Testis (tissue), 5 donors: ENCODE measurements at places on chromosomes 5 and 9. TPM values are rescaled to one million over a fixed set of nuclear protein-coding genes. Genes with fewer than 3 reads are reported as not detected.

DNA sequence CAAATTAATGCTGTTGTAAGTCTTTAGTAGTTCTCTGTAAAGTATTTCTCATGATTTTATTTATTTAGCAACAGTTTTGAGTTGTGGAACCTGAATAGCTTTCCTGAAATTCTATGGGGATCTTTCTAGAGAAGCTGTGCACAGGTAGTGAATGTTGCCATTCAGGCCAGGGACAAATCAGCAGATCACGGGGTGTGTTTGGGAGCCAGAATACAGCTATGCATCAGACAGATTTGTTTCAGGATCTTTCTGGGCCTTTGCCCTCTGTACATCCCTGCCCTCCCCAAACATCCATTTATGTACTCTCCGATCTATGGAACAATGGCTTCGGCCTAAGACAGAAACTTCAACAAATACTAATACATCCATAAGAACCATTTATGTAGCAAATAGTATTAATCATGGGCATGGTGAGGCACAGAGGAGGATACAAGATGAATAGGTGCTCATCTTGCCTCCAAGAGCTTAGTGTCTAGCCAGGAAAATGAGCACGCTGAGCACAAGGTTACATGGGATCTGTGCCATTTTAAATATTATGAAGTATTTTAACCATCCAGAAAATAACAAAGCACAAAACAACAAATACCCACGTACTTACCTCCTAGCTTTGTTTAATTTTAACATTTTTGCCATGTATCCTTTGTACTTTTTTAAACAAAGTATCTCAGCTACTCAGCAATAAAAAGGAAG lies 13.1 kb downstream of the ARHGEF37 start:
- H3K4me3 ChIP-seq = no peak overlapping the region
- DNase-seq = no peak
- H3K36me3 ChIP-seq = no peaks in the 10 kb centered on the region
- H3K4me1 ChIP-seq = peaks cover 14% of the 10 kb centered on the region
- no peaks in the 10 kb centered on the region for H3K27me3 ChIP-seq

- no peak overlapping the region for H3K27ac ChIP-seq
- H3K4me1 ChIP-seq = no peaks in the 10 kb centered on the region
- no peak for DNase-seq
Measured at GRCh38 chr5:109723606-109724005, 33.9 kb downstream of the MAN2A1 start.

- DNase-seq = peak; percentile 97
- H3K4me1 ChIP-seq = peaks cover 61% of the 10 kb centered on the region
- peak overlapping the region; percentile 100 for H3K4me3 ChIP-seq
- no peaks in the 10 kb centered on the region for H3K27me3 ChIP-seq
Measured at GRCh38 chr5:179821298-179822058, 773 bp downstream of the SQSTM1 start.

- H3K4me1 ChIP-seq = no peaks in the 10 kb centered on the region
- H3K27ac ChIP-seq = no peak overlapping the region
- DNase-seq = peak; percentile 77
- H3K4me3 ChIP-seq = no peak overlapping the region
Measured at GRCh38 chr9:94718936-94719335, 7.6 kb upstream of the AOPEP start.

The IFNA6 gene
- total RNA-seq = 0.39 TPM

GRCh38 chr9:134399435-134400056 lies 73.3 kb downstream of the RXRA start:
- peaks cover 39% of the 10 kb centered on the region for H3K4me1 ChIP-seq
- H3K36me3 ChIP-seq = no peaks in the 10 kb centered on the region
- no peak overlapping the region for H3K27ac ChIP-seq
- H3K4me3 ChIP-seq = no peak overlapping the region
- no peaks in the 10 kb centered on the region for H3K27me3 ChIP-seq

GRCh38 chr5:3615217-3615616 lies 19.6 kb downstream of the IRX1 start:
- no peaks in the 10 kb centered on the region for H3K27me3 ChIP-seq
- no peaks in the 10 kb centered on the region for H3K36me3 ChIP-seq
- H3K4me3 ChIP-seq = no peak overlapping the region
- no peaks in the 10 kb centered on the region for H3K4me1 ChIP-seq
- DNase-seq = no peak
- no peak overlapping the region for H3K27ac ChIP-seq

The NPR3 gene
- 2.8 TPM for total RNA-seq

The POMT1 gene
- 99.7 TPM for total RNA-seq

DNA sequence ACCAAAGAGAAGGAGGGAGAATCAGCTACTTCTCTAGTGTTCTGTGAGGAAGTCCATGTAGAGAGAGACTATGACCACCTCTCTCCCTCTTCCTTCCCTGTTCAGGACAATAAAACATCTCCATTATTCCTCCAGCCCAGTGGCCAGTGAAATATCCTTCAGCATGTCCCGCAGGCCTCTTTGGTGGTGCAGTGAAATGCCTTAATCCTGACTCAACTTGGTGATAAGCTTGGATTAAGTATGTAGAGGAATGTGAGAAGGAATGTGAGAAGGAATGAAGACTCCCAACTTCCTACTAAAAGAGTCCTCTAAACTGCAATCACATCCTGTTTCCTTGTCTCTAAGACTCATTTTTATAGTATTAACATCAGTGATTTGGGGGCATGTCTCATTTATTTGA lies 167.3 kb downstream of the TRPM3 start:
- no peaks in the 10 kb centered on the region for H3K36me3 ChIP-seq
- no peak for DNase-seq
- no peak overlapping the region for H3K27ac ChIP-seq
- no peaks in the 10 kb centered on the region for H3K4me1 ChIP-seq
- H3K4me3 ChIP-seq = no peak overlapping the region

DNA sequence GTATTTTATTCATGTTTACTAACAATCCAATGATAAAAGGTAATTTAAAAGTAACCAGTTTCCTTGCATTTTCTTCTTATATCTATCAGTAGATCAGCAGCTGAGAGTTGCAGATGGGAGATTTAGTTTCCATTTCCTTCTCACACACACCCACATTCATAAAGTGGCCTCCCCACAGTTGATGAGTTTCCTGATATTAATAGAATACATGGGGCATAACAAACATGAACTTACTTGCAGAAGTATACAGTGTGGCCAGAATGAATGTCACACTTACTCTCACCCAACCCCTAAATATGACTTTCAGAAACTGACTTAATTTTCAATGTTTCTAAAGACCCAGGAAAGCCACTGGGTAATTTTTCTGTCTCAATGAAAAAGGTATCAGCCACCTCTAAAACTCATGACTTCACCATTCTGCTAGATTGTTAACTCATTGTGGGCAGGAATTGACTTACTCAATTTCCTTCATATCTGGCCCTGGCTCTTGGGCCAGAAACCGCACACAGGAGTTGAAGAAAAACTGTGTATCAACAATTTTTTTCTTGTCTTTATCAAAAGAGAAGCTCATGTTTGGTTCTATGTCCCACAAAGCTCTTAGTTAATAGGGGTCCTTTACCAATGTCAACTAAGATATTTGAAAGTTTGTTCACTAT lies 63.5 kb upstream of the OSMR start:
- H3K36me3 ChIP-seq = no peaks in the 10 kb centered on the region
- H3K4me1 ChIP-seq = peaks cover 11% of the 10 kb centered on the region
- H3K27me3 ChIP-seq = no peaks in the 10 kb centered on the region
- no peak overlapping the region for H3K4me3 ChIP-seq
- H3K27ac ChIP-seq = no peak overlapping the region

DNA sequence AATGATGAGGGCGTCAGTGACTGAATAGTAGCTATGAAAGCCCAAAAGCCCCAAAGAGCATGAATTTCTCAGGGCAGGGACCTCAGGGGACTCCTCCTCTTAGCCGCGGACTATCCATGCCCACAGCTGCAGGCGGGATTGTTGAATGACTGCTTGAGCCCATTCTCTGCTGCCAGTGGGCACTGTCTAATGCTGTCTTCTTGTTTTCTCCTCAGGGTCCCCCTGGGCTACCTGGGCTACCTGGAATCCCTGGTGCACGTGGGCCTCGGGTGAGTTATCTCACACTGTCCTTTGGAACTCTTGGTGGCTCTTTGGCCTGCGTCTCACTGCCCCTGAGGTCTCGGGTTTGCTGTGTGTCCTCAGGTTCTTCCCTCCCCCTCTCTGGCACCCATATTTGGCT lies 22.7 kb downstream of the COL27A1 start:
- peaks cover 34% of the 10 kb centered on the region for H3K4me1 ChIP-seq
- H3K36me3 ChIP-seq = no peaks in the 10 kb centered on the region
- no peak for DNase-seq
- H3K4me3 ChIP-seq = no peak overlapping the region

The DIRAS2 gene
- 0.12 TPM for total RNA-seq

- H3K4me1 ChIP-seq = no peaks in the 10 kb centered on the region
- no peaks in the 10 kb centered on the region for H3K27me3 ChIP-seq
- DNase-seq = no peak
- no peak overlapping the region for H3K27ac ChIP-seq
Measured at GRCh38 chr9:69931340-69931739, 110.7 kb downstream of the CFAP95 start.

GRCh38 chr9:4548811-4549725 lies 58.8 kb downstream of the SLC1A1 start:
- H3K4me3 ChIP-seq = no peak overlapping the region
- peak; percentile 20 for DNase-seq
- no peak overlapping the region for H3K27ac ChIP-seq
- no peaks in the 10 kb centered on the region for H3K4me1 ChIP-seq
- H3K36me3 ChIP-seq = no peaks in the 10 kb centered on the region

DNA sequence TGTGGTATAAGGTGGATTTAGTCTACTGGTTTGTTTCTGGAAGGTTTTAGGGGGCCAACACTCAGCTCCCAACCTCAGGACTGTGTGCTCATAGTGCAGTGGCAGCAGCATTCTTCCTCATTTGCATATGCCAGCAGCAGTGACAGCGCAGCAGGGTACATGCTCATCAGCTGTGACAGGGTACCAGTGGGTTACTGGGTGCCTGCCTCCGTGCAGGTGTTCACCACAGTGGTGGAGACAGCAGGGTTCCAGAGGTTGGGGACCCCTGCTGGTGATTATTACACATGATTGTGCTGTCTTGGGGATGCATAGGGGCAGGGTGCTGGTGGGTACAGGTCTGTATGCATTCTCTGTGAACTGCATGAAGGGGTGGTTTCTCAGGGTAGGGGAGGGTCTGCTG lies 45.5 kb upstream of the IFNE start:
- no peaks in the 10 kb centered on the region for H3K4me1 ChIP-seq
- no peak for DNase-seq
- H3K27me3 ChIP-seq = no peaks in the 10 kb centered on the region
- no peak overlapping the region for H3K27ac ChIP-seq

The SLC6A19 gene
- total RNA-seq = 0.68 TPM

DNA sequence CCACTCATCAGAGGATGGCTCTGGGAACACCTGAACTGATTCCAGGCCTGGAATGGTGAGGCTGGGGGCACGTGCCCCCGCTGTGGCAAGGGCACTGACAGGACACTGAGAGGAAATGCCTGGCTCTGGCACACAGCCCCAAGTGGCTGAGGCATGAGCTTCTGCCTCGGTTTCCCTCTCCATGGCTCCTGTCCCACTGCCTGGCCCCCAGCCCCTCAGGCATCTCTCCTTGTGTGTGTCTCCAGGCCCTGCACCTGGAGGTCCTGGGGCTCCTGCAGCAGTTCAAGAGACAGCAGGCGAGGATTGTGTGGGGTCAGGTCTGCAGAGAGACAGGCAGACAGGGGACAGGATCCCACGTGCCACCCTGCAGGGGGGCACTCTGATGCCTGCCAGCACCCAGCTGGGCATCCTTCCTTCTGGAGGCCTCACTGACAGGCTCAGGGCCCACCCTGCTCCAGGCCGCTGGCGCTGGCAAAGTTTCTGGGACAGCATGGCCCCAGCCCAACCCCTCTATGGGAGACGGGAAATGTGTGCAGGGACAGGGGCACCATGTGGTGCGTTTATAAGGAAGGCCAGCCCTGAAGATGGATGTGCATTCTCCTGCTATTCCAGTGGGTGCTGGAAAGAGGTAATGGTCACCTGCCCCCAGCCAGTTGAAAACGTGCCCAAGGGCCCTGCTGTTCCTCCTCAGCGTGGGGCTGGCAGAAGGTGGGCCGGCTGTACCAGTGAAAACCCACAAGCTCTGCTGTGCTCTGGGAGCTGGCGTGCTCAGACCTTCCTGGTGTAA lies 66.0 kb downstream of the RASGEF1C start:
- no peaks in the 10 kb centered on the region for H3K4me1 ChIP-seq
- H3K36me3 ChIP-seq = no peaks in the 10 kb centered on the region
- DNase-seq = peak; percentile 9
- no peak overlapping the region for H3K4me3 ChIP-seq
- no peaks in the 10 kb centered on the region for H3K27me3 ChIP-seq

- H3K4me3 ChIP-seq = no peak within 1 kb of the TSS
- no peaks in the 10 kb centered on the region for H3K36me3 ChIP-seq
- no peak within 1 kb of the TSS for H3K27ac ChIP-seq
Measured at GRCh38 chr9:71121275-71122021, at the start of gene TRPM3. TSS of gene TRPM3 (minus strand) at chr9:71121621. CDS start at chr9:71121354, 267 bp downstream.

- H3K36me3 ChIP-seq = no peaks in the 10 kb centered on the region
- no peaks in the 10 kb centered on the region for H3K27me3 ChIP-seq
- peaks cover 8% of the 10 kb centered on the region for H3K4me1 ChIP-seq
- no peak overlapping the region for H3K27ac ChIP-seq
- H3K4me3 ChIP-seq = no peak overlapping the region
- no peak for DNase-seq
Measured at GRCh38 chr9:78013934-78014333, 17.7 kb downstream of the GNAQ start.

DNA sequence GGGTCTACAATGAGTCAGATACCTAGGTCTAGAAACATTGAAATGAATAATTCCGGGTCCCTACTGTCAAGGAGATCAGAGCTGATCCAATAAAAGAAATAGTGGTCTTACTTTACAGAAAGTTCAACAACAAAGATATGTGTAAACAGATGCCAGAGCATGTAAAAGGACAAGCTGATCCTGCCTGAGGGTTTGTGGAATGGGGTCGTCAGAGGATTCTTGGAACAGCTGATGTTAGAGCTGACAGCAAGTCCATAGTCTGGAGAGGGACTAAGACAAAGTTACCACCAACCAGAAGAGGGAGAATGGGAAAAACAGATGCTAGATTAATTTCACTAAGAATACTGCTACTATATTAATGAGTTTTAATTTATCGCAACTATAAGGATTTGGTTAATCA lies 71.5 kb downstream of the FREM1 start:
- no peaks in the 10 kb centered on the region for H3K27me3 ChIP-seq
- no peak overlapping the region for H3K27ac ChIP-seq
- no peaks in the 10 kb centered on the region for H3K36me3 ChIP-seq
- DNase-seq = no peak
